MM.1S (cell line): ENCODE measurements at places on chromosomes 11 and 22.

- no peak for DNase-seq
Observed at GRCh38 chr11:128190312-128190711, 397.0 kb downstream of the ETS1 start.

- no peak for DNase-seq
Observed at GRCh38 chr11:28874706-28875105, 766.5 kb downstream of the METTL15 start.

- DNase-seq = no peak
Observed at GRCh38 chr11:108672113-108672512, 7.2 kb downstream of the DDX10 start.

GRCh38 chr11:67504005-67504949 is 886 bp downstream of the PITPNM1 start:
- DNase-seq = no peak

DNA sequence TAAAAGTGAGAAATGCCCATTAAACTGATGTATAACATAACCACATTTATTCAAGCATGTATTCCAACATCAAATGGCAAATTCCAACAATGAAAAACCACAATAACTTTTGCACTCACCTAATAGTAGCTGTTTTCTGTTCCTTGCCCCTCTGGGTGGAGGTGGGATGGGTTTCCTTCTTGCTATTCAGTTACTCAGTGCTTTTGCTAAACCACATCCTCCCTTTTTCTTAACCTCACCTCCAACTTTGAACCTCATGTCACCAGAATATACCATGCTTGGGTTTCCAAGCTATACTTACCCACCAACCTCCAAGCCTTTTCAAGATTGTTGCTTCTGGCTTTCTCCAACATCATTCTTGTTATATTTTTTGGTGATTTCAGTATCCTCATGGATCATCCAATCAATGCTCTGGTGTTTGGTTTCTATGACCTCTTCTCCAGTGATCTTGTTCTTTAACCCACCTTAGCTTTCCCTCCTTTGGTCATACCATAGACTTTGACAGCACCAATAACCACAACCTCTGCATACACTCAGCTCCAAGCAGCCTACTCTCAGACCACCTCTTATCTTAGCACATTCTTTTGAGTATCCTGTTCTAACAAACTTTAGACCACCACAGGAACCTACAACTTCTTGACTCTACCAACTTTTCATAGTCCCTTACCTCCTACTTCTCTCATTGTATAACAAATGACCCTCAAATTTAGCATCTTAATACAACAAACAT is 3.2 kb upstream of the CCDC15 start:
- DNase-seq = no peak

- peak; percentile 25 for DNase-seq
Observed at GRCh38 chr11:22169833-22170232, 23.1 kb upstream of the ANO5 start.

- DNase-seq = no peak
Observed at GRCh38 chr11:66450560-66450959, 11.9 kb upstream of the MRPL11 start.

DNA sequence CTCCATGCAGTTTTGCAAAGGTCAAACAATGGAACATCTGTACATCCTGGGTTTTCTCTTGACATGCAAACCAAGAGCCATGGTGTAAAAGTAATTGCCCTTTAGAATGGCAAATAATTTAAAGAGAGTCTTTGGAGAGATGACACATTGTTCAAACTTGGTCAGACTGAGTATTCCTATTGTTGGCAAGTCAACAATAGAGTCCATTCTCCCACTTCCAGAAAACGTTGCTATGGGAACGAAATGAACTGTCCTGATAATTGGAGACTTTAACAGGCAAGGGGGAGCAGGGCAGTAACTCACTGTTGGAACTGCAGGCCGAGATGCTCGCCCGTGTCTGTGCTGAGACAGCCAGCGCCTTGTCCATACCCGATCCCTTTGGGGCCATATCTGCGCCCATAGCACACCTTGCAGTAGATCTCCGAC is 13.9 kb downstream of the CSRP3 start:
- DNase-seq = no peak

DNA sequence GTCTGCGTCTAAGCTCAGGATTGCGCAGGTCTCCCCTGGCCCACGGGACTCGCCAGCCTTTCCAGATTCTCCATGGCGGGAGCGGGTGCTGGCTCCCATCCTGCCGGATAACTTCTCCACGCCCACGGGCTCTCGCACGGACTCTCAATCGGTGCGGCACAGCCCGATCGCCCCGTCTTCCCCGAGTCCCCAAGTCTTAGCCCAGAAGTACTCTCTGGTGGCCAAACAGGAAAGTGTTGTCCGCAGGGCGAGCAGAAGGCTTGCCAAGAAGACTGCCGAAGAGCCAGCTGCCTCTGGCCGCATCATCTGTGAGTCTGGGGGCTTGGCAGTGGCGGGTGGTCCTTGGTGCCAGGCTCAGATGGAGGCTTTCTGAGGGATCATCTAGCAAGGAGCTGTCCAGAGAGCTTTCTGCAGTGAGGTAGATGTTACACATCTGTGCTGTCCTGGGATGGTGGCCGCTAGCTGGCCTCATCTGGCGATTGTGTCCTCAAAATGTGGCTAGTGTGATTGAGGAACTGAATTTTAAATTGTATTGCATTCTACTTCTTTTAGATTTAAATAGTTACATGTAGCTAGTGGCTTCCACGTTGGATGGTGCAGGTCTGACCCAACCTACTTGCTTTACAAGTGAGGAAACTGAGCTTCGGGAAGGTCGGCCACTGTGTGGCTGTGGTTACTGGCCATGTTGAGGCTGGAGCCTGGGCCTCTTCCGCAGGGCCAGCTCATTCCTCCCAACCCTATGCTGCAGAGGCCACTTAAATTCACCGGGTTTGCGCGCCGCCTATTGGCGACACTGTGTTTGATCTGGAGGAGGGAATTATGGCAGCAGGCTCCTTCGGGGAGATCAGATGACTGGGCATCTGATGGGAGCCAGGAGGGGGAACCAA is 6.7 kb downstream of the INCENP start:
- no peak for DNase-seq

- DNase-seq = no peak
Observed at GRCh38 chr11:19474954-19475721, 234.4 kb upstream of the E2F8 start.

DNA sequence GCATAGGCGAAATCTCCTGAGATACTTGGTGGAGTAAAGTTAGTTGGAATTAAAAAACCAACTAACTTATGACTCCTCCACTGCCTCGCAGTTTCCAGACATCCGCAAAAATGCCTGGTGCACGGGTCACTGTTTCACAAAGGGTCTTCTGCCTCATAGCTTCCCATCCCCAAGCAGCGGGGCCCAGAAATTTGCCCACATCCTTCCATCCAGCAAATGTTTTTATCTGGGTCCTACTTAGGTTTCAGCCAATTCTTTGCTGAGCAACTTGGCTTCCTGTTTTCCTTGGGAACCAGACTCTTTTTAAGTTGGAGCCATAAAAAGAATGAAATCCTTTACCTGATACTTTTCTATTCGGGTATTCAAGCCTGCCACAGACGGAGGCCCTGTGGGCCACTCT is 36.2 kb downstream of the FZD4 start:
- no peak for DNase-seq

- DNase-seq = no peak
Observed at GRCh38 chr11:88363648-88364065, 26.1 kb upstream of the CTSC start.

- no peak for DNase-seq
Observed at GRCh38 chr11:12448131-12448939, 71.0 kb downstream of the PARVA start.

DNA sequence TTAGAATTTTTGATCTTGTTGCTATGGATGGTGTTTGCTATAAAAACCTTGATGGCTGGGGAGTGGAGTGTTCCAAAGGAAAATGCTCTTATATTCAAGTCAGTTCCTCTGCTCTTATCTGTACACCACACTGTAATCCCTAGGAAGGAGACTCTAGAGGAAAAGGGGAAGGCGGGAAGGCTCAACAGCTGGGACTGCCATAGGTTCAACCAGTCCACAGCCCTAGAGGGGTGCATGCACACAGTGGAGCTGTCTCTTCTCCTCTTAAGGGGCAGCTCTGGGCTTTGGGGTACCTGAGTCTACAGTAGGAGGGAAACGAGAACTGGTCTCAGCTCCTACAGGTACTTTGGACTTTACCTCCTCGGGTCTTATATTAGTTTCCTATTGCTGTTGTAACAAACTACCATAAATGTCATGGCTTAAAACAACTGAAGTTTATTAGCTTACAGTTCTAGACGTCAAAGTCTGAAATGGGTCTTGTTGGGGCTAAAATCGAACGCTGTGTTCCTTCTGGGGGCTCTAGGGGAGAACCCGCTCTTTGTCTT is 77.2 kb upstream of the ZBED5 start:
- no peak for DNase-seq

- no peak for DNase-seq
Observed at GRCh38 chr11:7467652-7468051, 17.7 kb upstream of the OLFML1 start.

DNA sequence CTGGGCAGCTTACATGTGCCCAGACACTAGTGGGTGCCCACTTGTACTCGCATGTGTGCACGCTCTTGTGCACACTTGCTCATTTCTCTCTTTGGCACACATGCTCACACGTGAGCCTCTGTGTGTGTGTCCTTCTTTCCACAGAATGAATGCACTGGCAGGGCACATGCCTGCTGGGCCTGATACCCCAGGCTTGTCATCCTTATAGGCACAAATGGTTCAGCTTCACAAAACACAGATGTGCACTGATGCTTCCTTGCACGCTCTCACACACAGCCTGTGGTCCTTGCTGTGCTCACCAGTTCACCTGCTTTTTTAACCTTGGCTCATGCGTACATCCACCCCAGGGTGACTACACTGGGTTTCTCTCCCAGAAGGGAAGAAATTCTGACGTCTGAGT is 174.8 kb downstream of the BUD13 start:
- DNase-seq = no peak

- DNase-seq = no peak
Observed at GRCh38 chr11:8068605-8069221, 12.3 kb upstream of the TUB start.

GRCh38 chr11:130535520-130535919 is 87.1 kb downstream of the ADAMTS15 start:
- no peak for DNase-seq

- DNase-seq = no peak
Observed at GRCh38 chr22:19201869-19202798, 23.6 kb upstream of the SLC25A1 start.

- DNase-seq = no peak
Observed at GRCh38 chr11:122642472-122642922, 13.0 kb upstream of the UBASH3B start.

- no peak for DNase-seq
Observed at GRCh38 chr11:118953265-118953664, 2.8 kb upstream of the UPK2 start.

GRCh38 chr11:45779602-45780001 is 25.3 kb upstream of the SLC35C1 start:
- DNase-seq = no peak

GRCh38 chr11:129417458-129417857 is 41.8 kb downstream of the BARX2 start:
- peak; percentile 60 for DNase-seq

DNA sequence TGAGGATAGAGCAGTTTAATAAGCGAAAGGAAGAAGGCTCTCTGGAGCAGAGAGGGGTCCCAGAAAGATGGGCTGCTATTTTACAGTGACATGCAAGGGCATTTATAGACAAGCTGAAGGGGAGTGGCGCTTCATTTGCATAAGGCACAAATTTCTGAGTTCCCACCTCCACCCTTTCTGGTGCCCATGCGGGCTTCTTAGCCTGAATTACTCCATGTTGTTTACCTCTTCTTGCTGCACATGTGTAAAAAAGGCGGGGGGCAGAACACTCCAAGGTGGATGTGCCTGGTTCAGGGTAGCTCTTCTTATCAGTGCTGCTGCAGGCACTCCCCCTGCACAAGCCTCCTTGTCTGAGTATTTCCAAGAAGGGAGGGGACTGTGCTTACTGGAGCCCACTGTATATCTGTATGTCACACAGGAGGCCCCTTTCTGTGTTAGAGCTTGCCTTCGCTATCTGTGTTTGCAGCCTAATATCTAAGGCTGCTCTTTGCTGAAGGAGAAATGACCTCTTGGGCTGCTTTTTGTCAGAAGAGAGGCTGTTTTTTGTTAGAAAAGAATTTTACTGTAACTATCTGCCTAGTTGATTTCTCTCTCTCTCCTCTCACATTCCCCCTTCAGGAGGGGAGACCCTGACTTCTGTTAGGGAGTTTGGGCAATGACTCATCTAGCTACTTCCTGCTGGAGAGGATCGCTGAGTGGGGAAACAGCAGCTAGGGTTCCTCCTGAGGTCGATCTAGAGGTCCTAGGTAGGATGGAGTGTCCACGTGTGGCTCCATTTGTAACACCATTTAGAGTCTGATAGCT is 1057.0 kb upstream of the CNTN5 start:
- no peak for DNase-seq

GRCh38 chr11:15779518-15779917 is 576.8 kb downstream of the SOX6 start:
- no peak for DNase-seq

DNA sequence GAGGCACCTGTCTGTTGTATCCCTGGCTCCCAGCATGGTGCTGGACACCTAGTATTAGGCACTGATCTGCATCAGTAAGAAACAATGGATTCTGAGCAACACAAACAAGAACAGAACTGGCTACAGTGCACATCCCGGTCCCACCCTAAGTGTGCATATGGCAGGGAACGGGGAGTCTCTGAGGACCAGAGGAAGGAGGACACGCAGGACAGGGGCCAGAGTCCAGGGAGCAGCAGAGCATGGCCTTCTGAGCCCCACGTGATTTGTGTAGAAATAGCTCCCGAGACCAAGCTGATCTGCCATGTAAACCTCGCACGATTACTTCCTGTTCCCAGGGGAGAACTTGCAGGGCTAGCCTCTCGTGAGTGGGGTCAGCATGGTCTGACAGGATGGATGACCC is 12.7 kb upstream of the SNX32 start:
- no peak for DNase-seq

- DNase-seq = no peak
Observed at GRCh38 chr11:117950993-117951961, 22.1 kb upstream of the TMPRSS13 start.

- DNase-seq = no peak
Observed at GRCh38 chr11:91998481-91998880, 226.1 kb upstream of the FAT3 start.

DNA sequence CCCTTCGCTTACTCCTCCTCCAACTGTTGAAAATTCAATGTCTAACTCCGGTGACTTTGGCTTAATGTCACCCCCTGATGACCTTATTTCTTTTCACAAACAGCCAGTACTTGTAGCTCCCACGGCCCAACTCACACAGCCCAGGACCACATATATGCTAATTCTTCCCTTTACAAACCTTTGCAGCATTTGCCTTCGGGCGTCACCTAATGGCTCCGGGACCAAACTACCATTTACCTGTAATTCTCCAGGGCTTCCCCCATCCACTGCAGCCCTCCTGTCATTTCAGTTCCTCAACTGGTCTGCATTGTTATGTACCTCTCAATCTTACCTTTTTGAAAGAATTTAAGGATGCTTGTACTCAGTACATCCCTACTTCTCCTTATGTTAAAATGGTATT is 29.8 kb upstream of the OR56B4 start:
- no peak for DNase-seq

GRCh38 chr22:44459041-44459440 is 39.0 kb downstream of the RTL6 start:
- no peak for DNase-seq

GRCh38 chr11:22875869-22876473 is 15.7 kb upstream of the CCDC179 start:
- peak; percentile 87 for DNase-seq

GRCh38 chr11:117874253-117874909 is 2.1 kb downstream of the FXYD6 start:
- DNase-seq = no peak
